ENCODE measurements at places on chromosomes 12 and 14.

DNA sequence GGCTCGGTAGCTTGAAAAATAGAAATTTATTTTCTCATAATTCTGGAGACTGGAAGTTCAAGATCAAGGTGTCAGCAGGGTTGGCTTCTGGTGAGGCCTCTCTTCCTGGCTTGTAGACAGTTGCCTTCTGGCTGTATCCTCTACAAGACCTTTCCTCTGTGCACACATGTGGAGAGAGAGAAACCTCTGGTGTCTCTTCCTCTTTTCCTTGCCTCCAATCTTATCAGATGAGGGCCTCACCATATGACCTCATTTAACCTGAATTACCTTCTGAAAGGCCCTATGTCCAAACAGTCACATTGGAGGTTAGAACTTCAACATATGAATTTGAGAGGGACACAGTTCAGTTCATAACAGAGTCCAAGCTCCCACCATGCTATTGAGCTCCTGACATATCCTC lies 166.4 kb downstream of the TTC8 start:
- no peak for DNase-seq

- DNase-seq = no peak
Measured at GRCh38 chr12:43044241-43044640, 454.7 kb upstream of the PRICKLE1 start.

DNA sequence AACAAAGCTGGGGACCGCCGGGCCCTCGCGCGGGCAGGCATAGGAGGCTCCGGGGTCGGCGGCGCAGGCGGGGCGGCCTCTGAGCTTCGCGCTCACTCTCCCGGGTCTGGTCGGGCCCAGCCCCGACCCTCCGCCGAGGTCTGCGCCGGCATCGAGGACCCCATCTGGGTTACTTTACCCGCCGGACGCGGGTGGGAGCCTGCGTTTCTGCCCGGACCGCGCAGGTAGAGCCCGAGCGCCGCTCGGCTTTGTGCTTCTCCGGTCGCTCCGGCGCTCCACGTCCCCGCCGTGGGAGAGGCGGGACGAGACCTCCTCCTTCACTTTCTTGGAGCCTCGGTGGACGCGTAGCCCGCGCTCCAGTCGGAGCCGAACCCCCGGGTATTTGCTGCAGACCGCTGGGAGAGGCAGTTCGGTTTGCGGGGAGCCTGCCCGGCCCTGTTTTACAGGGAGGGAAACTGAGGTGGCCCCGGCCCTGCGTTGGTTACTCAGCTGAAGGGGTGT lies 63.2 kb downstream of the FBXL14 start:
- no peak for DNase-seq

- DNase-seq = no peak
Measured at GRCh38 chr14:36426836-36427235, 93.2 kb downstream of the NKX2-1 start.

DNA sequence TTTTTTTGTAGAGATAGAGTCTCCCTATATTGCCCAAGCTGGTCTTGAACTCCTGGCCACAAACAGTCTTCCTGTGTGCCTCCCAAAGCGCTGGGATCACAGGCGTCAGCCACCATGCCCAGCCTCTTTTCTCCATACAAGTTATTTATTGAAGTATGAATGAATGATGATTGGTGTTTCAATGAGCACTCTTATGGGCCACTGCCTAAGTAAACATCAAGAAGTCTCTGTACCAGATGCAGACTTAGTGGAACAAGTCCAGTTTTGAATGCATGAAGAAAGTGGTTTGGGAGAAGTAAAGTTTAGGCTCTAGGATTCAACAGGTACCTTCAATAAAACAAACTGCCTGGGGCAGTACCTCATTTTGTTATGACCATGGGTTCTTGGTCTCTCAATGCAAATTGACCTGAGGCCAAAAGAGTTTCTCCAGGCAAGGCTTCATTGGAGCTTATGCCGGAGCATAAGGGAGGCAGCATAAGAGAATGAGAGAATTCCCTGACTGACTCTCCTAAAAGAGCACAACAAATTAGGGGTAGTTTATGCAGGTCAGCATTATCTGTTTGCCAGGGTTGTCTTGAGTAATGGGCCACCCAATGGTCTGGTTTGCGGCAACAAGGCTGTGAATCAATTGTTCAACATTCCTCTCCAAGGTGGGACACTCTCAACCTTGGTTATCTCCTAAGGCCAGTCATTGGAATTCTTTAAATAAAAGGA lies 1.1 kb upstream of the GMFB start:
- DNase-seq = no peak

- no peak for DNase-seq
Measured at GRCh38 chr12:109331301-109331952, 16.3 kb upstream of the MYO1H start.

GRCh38 chr12:81843599-81843998 lies 84.4 kb upstream of the PPFIA2 start:
- no peak for DNase-seq

DNA sequence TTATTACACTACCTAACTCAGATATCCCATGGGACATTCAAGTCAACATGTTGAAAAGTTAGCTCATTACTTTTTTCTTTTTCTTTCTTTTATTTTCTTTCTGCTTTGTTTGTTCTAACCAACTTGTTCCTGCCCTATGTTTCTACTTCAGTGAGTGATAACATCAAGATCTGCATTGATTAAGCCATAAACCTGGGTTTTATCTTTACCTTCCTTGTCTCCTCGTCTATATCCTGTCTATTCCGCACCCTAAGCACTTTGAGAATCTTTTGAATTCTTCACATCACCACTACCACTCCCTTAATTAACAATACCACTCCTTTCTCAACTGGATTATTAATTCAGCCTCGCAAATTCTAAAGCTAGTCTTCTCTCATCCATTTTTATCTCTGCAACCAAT lies 81.9 kb upstream of the AVPR1A start:
- DNase-seq = no peak

DNA sequence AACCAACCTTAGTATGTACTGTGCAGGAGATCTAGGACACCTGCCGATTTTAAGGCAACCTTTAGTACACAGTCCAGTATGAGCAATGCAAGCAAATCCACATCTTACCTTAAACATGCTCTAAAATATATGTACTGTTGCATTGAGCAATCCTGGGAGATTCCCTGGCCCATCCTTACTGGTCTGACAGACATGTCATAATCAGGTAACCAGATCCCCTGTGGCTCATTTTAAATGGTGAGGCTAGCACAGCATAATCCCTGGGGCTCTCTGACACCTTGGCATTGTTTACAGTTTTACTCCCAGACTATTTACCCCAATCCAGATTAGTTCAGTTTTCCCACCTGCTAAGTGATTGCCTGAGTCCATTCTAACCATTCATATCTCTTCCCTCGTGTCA lies 15.1 kb downstream of the BMAL2 start:
- DNase-seq = no peak

DNA sequence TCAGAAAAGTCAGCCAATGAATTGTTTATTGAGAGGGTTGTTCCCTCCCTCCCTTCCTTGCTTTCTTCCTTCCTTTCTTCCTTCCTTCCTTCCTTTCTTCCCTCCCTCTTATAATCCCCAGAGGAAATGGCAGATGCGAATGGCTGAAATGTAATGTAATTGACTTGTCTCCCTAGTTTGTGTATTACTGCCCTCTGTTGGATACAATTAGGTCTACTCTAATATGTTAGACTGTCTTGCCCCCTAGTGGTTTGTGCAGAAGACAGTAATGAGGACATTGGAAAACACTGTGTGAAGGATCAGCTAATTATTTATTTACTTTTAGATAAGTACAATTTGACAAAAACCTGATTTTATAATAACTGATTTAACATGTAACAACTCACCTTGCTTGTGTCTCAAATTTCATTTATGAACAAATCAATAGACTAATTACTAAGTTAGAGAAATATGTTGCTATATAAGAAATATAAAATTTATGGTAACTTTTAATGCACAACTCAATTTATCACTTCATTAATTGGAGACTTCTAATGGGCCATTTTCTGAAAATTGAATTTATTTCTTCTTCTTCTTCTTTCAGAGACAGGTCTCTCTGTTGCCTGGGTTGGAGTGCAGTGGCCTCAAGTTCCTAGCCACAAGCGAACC lies 229.8 kb upstream of the LRIG3 start:
- DNase-seq = no peak

GRCh38 chr12:120922279-120922678 lies 18.1 kb upstream of the SPPL3 start:
- DNase-seq = no peak

- DNase-seq = no peak
Measured at GRCh38 chr14:104307627-104308401, 169.4 kb downstream of the KIF26A start.

GRCh38 chr14:102796661-102797190 lies 19.5 kb downstream of the TRAF3 start:
- DNase-seq = no peak

DNA sequence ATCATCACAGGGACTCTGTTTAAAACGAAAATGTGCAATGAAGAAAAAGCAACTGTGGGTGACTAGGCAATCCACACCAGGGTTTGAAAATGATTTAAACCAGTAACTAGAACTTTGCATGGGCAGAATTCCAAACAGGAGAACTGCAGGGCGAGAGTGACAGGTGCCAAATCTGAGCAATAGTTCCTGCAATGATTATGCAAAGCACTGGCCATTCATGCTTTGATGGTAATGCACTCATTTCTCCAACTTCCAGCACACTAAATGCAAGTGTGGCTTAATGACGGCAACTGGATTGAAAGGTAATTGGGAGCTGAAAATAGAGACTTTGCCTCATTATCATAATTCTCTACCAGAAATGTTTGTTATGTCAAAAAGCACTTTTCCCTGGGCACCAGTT lies 140.5 kb upstream of the TMCC3 start:
- DNase-seq = no peak

- no peak for DNase-seq
Measured at GRCh38 chr14:41609704-41610183, 3.1 kb downstream of the LRFN5 start.

DNA sequence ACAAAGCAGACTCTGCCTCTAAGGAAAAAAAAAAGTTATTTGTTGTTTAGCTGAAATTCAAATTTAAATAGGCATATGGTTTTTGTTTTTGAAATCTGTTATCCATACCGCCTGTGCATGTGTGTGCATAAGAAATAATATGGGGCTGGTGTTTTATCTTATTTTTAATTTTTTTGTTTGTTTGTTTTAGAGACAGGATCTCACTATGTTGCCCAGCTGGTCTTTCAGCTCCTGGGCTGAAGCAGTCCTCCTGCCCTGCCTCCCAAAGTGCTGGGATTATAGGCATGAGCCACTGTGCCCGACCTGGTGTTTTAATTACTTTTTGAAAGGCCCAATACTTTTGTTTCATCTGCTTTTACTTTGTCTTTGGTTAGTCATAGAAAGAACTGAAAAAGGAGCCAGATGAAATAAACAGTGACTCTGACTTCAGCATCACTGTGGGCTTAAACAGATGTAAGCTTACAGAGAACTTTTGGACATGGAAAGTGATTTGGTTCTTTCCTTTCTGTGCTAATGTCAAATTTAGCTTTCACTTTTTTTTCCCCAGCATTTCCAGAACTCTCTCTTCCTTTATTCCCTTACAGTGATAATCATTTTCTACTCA lies 37.2 kb downstream of the SUPT16H start:
- no peak for DNase-seq

DNA sequence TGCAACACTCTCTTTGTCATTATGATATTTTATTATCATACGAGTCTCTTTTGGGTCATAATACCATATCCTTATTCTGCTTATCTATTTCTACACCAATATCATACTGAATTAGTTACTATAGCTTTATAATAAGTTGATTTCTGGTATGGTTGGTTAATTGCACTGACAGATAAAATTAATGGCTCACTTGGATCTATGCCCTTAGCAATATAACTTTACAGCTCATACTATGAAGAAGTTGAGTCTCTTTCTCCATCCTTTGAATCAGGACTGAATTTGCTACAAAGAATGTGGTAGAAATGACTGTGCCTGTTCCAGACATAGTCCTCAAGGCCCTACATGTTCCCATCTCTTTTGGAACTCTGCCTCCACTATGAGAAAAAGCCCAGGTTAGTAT lies 139.7 kb upstream of the DYRK2 start:
- DNase-seq = no peak

- peak; percentile 45 for DNase-seq
Measured at GRCh38 chr12:19273482-19274330, 144.2 kb downstream of the PLEKHA5 start.

GRCh38 chr12:1993341-1993740 lies 10.9 kb downstream of the DCP1B start:
- DNase-seq = no peak

GRCh38 chr14:102727336-102728095 lies 49.7 kb upstream of the TRAF3 start:
- DNase-seq = no peak

DNA sequence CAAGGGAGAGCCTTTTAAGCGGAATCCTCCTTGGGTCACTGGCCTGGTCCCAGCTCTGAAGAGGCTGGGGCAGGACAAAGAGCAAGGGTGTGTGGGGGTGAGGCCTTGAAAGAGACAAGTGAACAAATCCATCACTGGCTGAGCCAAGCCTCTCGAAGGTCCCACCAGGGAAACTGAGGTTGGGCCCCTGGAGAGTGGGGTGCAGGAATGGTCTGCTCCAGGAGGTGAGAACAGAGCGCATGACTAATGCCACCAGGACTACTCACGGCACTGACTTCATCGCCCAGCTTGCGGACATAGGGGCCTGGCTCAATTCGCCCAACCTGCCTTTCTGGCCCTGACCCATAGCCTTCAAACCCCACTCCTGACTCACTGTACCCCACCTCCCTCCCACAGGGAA lies 19.2 kb upstream of the DEGS2 start:
- no peak for DNase-seq

- no peak for DNase-seq
Measured at GRCh38 chr12:105922670-105923102, 216.1 kb downstream of the NUAK1 start.

DNA sequence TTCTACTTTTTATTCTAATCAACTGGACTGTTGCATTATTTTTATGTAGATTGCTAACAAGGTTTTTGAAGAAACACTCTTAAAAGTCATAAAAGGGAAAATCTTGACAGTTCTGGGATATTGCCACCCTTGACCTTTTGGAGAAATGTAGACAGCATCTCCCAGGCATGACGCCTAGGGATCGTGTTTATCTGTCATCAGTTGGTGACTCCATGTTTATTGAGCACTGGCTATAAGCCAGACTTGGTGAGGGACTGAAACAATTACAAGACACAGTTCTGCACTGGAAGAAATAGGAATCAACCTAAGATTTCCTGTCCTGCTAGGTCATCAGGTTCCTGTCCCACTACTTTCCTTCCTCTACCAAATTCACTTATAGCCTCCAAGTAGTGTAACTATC lies 34.5 kb downstream of the HMGA2 start:
- no peak for DNase-seq

DNA sequence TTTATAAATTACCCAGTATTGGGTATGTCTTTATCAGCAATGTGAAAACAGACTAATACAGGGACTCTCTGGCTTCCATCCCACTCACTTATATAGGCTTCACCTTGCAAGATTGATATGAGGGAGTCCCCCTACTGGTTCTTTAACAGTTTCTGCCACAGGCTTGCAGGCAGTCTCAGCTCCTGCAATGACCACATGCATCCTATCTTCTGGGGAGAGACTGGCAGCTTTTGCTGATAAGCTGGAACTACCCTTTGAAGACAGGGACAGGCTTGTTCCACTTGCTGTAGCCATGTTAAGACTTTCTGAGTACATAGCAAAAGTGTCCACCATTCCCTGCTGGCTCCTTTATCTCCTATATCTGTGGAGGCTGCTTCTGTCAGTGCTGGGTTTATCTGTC lies 531.7 kb upstream of the FLRT2 start:
- no peak for DNase-seq

GRCh38 chr12:113748707-113749432 lies 217.3 kb downstream of the RBM19 start:
- no peak for DNase-seq

Data from stimulated activated CD8-positive, alpha-beta memory T cell treated with anti-CD3 and anti-CD28 coated beads, Interleukin-2, amount 100 ng/mL, for 1 hour (primary cell).